ENCODE measurements at places on chromosomes 16 and 17. TPM values are rescaled to one million over a fixed set of nuclear protein-coding genes. Genes with fewer than 3 reads are reported as not detected.

The HAGH gene
- total RNA-seq, result 74.5 TPM

The USP31 gene
- 12.1 TPM for total RNA-seq

The PCGF2 gene
- 26.9 TPM for total RNA-seq

The ITGB4 gene
- total RNA-seq, result 448 TPM

The SMCR8 gene
- total RNA-seq, result 19.5 TPM

The ABCA3 gene
- 8.0 TPM for total RNA-seq
